ENCODE measurements at places on chromosomes 16 and 17.

DNA sequence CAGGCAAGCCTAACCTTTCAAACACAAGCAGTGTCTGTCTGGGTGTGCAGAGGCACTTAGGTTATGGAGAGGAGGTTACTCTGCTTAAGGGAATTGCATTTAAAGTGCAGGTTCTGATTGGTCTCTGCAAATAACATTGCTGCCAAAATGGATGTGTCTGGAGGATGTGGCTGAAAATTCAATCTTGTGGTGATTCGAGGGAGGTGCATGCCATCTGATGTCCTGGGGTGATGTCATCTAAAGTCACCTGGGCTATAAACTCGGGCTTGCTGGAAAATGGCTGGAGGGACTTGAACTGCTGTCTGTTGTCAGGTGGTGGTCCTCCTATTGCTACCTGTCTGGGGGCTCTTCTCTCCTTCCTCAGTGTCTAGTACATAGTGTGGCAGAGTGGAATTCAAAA is 28.3 kb upstream of the GPR139 start:
- no peak for DNase-seq

DNA sequence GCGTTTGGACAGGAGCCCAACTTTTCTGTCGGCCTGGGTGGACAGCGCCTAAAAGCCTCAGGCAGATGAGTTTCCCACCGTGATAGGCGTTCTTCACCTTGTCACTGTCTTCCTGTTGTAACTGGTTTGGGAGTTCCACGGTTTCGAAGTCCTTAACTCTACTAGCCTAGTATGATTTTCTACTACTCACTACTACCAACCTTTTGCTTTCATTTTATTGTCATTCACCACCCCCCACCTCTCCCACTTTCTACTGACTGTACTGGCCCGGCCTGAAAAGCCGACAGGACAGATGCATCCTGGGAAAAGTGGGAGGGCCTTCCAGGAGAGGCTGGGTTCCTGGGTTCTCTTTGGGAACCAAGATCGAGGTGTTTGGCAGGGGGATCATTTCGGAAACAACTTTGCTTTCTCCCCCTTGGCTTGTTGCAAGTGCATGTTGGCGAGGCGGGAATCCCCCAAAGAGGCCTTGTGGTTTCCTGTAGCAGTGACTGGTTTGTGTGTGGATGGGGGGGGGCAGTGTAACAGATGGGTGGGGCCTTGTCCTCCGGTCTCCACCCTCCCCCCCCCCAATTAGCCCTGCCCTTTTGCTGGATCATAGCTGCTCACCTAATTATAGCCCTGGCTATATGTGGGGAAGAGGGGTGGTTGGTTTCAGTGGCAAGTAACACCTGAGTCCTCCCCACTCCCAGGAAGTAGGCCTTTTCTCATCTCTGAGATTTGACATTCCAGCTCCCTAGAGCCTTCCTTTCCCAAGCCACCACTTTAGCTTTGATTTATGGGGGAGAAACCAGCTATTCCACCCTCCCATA is 1.4 kb downstream of the EIF5A start:
- DNase-seq: peak; percentile 53

GRCh38 chr17:67281743-67282142 is 36.7 kb upstream of the HELZ start:
- DNase-seq: no peak

DNA sequence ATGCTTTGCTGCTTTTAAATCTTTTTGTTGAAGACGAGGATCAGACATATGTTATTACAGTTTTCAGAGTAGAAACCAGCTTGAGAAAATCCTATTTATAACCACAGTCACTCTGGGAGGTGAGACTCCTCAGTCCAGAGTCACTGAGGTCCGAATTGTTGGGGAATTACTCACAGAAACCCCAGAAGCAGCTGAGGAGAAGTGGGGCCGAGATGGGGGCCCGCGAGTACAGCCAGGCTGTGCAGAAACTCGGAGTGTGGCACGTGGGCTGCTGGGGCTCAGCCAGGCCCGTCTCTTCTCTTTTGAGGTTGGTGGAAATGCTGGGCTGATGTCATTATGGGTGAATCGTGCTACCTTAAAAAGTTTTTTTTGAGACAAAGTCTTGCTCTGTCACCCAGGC is 14.4 kb upstream of the GNG13 start:
- DNase-seq: no peak

- DNase-seq: no peak
Observed at GRCh38 chr17:5893741-5894140, 176.4 kb upstream of the WSCD1 start.

DNA sequence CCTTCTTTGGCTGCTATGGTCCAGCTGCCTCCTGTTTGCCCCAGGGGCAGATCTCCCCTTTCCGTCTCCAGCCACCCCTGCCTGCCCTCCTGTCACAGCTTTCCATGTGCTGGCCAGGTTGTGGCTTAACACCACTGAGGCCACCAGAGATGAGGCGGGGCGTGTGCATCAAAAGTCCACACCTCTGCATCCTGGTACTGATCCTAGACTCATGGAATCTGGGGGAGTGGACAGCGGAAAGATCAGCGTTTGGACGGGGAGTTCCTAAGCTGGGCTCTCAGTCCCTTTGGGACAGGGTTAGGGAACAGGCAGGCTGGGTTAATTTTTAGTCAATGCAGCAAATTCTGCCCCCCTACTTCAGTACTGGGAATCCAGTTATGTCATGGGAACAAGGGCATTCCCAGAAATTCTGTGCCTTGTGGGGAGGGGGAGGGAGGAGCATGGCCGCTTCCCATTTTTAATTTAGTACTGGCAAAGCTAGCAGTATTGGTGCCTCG is 3.9 kb downstream of the IGFBP4 start:
- no peak for DNase-seq

DNA sequence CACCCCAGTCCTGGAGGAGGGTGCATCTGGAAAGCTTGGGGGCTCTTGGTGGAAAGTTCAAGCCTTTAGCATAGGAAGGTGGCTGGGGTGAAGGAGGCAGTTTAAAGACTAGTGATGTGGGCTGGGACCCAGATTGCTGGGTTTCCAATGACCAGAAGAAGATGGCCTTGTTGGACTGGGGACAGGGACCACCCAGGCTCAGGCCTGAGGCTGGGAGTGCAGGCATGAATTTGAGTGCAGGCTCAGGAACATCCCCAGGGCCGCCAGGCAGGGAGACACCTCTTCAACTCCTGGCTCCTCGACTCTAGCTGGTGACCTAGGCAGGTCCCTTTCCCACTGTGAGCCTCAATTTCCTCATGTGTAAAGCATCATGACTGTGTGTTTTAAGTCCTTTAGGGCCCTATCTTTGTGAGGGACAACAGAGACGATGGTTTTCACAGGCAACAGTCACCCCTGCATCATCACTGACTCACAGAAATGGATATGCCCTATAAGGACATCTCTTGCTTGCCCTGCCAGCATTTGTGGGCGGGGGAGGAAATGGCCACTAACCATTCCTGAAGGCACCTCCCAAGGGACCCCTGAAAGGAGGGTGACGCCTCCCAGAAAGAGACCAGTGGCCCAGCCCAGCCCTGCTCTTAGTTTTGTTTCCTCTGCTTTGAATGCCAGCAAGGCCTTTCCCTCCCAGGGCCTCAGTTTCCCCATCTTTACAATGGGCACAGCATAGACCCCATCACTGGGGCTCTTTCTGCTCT is 11.1 kb downstream of the NLRC5 start:
- DNase-seq: no peak

DNA sequence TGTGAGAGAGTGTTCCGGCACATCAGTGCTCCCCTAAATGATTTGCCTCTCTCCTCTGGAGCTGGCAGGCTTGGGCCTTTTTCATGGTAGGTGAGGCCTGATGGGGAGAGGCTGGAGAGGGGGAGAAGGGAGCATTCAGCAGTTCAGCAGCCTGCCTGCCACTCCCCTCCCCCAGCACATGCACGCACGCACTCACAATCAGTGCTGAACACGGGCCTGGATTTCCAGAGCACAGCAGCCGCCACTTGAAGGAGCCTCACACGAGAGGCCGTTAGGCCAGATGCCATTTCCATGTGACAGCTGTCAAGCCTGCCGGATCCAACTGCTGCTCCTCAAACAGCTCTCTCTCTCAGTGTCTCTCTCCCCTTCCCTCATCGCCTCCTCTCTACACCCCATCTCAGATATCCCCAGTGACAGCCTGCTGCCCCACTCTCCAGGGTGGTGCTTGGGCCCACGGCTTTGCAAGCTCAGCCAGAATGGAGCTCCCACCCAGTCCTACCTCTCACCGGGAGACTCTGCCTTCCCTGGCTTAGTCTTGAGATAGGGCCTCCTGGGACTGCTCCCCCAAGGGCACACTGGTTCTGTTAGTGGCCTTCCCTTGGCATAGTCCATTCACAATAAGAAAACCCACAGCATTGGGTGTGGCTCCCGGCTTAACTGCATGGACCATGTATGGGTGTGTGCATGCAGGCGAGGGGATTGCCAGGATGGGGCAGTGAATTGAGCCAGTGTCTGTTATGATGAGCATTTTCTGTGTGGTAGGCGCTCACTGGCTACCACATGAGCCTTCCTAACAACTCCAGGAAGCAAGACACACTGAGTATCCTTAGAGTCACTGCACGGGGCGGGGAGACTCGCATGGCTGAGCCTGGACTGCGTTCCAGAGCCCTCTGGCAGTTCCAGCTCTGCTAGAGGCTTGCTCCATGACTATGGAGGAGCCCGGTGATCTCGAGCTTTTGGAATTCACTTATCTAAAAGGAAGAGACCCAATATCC is 226.2 kb downstream of the CCDC182 start:
- peak; percentile 98 for DNase-seq

DNA sequence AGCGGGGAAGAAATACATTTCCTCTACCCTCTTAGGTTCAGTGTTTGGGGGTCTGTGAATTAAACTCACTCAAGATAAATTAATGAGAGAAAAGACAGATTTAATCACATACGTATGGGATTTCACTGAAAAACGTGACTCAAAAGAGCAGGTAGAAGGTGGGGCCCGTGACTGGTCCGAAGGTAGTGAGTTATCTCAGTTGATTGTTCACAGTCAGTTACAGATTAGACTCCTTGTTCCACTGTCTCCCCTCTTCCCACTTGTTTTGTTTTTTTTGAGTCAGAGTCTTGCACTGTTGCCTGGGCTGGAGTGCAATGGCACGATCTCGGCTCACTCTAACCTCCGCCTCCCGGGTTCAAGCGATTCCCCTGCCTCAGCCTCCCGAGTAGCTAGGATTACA is 301.2 kb downstream of the SEC14L1 start:
- DNase-seq: no peak

DNA sequence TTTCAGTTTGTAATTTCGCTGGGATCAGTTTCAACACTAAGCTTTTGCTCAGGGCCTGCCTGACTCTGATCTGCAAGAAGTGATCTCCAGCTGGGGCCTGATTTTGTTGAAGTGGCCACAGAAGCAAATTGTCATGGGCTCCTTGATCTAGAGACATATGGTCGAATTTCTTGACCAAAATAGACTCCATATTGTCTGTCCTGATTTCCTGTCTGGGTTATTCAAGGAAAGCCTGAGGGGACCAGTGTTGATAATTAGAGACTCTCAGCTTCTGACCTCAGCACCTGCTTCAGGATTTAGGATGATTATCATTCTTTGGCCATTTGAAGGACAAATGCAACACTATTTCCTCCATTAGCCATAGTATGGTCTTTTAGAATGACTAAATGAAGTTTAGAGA is 48.9 kb upstream of the MSI2 start:
- no peak for DNase-seq

DNA sequence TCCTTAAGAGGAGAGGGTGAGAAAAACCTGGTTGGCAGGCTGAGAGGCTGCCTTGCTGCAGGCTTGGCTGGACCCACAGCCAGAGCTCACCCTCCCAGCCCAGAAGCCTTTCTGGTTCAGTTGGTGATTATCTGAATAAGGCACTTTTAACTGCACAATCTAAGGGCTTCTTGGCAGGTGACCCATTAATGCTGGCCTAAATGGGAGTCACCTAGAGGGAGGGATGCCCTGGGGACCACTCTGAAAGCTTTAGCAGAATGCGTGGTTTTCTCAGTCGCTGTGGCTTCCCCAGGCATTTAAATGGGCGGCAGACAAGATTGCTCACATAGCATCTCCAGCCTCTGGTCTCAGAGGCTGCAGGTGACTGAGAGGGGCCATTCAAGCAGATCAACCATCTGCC is 33.2 kb upstream of the SHISA9 start:
- no peak for DNase-seq

- no peak for DNase-seq
Observed at GRCh38 chr17:28992625-28993600, 12.9 kb downstream of the SEZ6 start.

DNA sequence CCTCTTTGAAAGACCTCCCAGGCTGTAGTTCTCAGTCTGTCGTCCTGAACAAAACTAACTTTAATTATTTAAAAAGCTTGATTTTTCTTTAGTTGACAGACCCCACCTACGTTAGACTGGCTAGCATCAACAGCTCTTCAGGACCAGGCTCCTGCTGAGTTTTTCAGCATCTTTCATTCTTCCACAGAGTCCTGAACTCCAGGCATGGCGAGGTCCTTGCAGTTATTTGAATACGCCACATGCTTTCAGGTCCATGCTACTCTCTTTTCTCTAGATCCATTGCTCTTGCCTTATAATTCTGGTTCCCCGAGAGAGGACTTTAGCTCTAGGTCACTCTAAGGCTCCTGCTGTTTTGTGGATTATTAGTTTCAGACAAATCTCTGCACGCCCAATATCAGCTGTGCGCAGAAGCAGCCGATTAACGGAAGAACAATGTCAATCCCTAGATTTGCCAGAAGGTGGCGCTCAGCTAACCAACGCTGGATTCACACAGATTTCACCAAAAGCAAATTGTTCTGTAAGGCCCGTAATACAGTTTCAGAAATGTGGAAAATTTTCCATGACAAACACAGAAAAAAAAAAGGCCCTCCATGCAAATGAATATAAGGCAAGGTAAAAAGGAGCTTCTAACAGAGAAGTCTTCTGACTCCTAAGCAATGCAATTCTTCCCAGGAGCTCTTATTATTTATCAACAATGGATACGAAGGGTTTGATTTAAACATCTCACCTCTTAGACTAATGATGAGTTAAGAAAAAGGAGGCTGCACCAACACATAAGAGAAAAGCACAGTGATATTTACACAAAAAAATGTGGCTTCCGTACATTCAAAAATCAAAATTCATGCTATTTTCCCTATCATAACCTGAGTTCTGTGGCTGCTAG is 33.5 kb upstream of the BCO1 start:
- DNase-seq: peak; percentile 32

GRCh38 chr17:50889528-50890118 is 23.5 kb upstream of the TOB1 start:
- DNase-seq: no peak

- no peak for DNase-seq
Observed at GRCh38 chr17:62724398-62725146, 83.5 kb downstream of the MARCHF10 start.

- DNase-seq: no peak
Observed at GRCh38 chr17:75535119-75535537, 9.6 kb downstream of the LLGL2 start.

GRCh38 chr16:81632392-81633146 is 146.5 kb upstream of the PLCG2 start:
- DNase-seq: no peak

DNA sequence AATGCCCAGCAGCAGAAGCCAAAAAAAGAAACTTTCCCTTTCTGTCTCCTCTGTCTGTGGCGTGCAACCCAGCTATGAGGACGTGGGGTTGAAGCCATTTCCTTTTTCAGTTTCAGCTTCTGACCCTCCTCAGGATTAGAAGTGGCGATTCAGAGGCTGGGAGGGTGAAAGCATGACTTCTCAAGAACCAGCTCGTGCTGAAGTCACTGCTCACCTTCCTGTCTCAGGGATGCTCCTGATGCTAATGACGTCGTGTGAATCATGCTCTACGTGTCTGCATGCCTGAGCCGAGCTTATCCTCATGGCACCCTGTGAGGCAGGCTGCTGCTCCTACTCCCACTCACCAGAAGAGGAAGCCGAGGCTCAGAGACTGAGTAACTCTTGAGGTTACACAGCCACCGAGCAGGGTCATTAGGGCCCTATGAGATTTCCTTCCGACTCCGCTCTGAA is 5.7 kb upstream of the LPO start:
- no peak for DNase-seq

GRCh38 chr16:26211542-26211941 is 519.8 kb downstream of the HS3ST4 start:
- DNase-seq: no peak

Measured in SHP77 (cell line).